ENCODE measurements at places on chromosomes 5 and 9.

DNA sequence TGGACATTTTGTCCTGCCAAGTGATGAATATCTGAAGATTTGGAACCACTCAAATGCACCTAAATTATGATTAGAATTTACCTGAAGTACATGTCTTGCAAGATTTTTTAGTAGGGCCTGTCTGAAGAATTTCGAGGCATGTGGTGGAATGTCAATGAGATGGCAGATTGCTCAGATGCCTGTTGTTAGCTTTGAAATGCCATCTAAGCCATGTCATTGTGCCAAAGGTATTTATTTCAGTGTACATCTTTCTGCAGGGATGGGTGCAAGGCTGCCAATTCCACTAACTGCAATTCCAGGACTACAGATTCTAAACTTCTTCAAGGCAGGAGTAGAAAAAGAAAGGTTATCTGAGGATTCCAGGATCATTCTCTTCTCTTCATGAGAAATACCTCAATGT lies 9.1 kb upstream of the GNAQ start:
- no peak for DNase-seq

DNA sequence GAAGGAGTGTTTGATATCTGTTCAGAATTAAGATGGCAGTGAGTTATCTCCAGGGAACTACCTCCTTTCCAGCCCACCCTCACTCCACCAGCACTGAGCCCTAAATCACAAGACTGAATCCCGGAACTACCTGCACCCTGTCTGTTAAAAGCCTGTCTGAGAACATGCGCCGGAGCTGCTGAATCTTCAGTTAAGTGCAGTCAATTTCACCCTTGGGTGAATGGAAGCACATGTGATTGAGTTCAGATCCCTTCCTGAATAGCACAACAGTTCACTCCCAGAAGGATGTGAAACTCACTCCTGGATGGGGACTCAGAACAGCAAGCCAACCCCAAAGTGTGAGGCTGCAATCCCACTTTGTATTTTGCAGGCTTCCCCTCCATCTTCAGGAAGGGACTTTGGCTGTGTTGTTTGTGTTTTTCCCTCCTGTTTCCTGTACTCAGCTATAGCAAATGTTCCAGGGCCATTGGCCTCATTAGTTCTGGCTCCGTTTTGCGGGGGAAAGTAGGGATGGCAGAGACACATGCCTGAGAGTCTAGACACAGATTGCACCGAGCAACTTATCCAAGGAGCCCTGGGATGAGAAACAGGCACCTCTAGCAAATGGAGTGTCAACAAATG lies 43.4 kb downstream of the DPYSL3 start:
- DNase-seq, result no peak

- no peak for DNase-seq
These were observed 68.4 kb downstream of the PSD2 start for GRCh38 chr5:139863855-139864558.

GRCh38 chr5:178196281-178196812 lies 8.0 kb upstream of the HNRNPAB start:
- DNase-seq, result no peak

DNA sequence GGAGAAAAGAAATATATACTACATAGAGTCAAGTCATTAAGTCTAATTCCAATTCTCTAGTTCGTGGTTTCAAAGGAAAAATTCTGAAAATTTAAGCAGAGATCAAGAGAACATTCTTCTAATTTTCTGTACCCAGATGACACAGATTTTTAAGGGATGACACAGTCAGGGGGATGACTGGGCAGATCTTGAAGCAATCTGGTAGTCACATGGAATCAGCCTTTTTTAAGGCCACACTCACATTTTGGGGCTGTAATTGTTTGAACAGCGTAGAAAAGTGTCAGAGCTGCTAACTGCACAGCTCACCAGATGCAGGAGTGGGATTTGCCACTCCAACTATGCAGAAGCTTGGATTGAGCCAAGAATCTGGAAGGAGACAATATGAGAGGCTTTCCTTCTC lies 20.4 kb downstream of the PDE4D start:
- DNase-seq, result no peak

- DNase-seq, result no peak
These were observed 73.2 kb upstream of the RAPGEF1 start for GRCh38 chr9:131813116-131813515.

DNA sequence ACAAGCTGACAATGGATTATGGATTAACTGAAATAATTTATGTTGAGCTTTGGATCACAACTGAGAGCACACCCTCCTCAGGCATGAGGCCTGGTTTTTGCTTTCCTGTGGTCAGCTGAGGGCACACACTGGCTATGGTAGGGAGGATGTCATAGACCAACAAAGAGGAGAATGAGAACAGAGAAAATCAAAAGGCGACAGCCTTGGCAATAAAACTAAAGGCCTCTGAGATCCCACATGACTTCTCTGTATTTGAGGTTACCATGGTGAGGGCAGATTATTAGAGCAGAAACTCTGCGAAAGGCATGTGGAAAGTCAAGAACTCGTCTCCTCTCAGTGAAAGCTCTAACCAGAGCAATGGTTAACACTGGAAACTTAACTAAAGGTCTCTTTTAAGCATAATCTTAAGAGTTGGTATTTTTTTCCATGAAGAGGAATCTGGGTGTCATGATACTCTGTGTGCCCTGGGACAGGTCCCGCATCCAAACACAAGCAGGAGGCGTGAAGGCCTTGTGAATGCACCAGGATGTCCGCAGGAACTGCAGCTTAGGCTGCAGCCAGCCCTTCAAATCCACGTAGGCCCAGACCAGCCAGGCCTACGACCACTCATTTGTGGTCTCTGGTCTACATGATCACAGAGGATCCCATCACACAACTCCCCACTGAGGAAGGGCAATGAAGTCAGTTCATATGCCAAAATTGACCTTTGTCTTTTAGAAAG lies 12.4 kb upstream of the MEIKIN start:
- no peak for DNase-seq

- no peak for DNase-seq
These were observed 96.7 kb upstream of the SEMA6A start for GRCh38 chr5:116671211-116671736.

GRCh38 chr9:136742591-136743391 lies at the start of gene LCN10:
Gene LCN10 (minus strand): TSS chr9:136742940. CDS start chr9:136742903, 37 bp downstream.
- DNase-seq, result no peak
